ENCODE measurements at places on chromosomes 1 and 21.

DNA sequence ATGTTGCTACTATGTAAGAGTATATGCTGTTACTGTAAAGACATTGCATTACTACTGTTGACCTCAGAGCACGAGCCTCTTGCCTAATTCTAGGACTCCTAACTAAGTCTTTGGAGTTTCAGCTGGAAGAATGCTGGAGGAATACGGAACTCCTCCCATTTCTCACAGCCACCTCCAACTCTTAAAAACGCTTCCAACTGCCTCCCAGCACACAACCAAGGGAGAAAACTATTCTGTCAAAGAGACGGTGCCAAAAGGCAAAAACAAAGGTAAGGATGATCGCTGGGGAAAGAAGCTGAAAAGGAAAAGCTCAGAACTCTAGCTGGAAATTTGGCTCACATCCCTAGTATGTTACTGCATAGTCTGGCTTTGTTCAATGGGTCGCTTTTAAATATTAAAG is at the start of gene FMO2:
Gene FMO2 (plus strand): TSS at position 210 of the 400 bp plus-strand sequence. CDS start 414 bp downstream, outside the sequence.
- DNase-seq, result no peak

DNA sequence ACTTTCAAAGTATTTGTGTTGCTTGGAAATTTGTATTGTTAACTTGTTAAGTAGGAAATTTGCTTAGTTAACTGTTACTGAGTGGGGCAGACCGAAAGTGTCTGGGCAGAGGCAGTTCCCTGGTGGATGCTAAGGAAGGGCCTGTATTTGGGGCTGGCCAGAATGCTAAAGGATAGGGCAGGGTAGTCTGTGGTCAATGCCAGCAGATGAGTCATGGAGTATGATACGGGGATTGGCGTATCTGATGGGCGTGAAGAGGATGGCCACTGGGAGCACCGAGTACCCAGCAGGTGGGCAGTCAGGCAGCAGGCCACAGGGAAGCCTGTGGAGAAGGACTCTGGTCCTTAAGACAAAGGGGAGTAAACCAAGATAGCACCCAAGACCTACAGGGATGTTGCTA is 46.6 kb upstream of the SCAF4 start:
- no peak for DNase-seq

- no peak for DNase-seq
These were observed 28.6 kb downstream of the AK4 start for GRCh38 chr1:65176591-65176990.

DNA sequence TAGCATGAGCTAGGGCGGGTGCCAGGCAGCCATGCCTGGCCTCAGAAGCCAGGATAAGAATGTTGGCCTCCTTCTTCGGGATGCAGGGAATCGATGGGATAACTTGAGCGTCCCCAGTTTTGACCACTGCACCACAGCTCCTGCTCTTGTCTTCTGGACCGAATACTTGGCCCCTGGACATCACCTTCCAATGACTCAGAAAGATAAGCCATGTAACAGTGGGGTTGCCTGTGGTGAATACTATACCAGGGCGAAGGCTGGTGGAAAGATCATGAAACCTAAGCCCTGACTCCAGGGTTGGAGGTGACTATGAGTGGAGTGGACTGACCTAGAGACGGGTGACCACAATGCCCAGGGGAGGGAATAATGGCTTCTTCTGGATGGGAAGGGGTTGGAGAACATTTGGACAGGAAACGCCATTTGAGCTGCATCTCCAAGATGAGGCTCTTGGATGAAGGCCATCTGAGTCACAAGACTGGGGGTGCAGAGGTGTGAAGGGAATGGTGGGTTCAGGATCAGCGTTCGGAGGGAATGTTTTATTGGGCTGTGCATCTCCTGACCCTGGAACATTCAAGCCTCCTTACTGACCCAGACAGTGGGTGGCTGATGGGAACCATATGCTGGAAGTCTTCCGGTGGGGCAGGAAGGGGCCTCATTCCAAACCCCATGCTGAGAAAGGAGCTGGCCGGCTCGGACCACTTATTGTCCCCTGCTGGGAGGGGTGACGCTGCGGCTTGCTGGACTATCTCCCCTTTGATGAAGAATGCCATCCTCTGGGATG is 18.5 kb upstream of the KCNE2 start:
- no peak for DNase-seq

DNA sequence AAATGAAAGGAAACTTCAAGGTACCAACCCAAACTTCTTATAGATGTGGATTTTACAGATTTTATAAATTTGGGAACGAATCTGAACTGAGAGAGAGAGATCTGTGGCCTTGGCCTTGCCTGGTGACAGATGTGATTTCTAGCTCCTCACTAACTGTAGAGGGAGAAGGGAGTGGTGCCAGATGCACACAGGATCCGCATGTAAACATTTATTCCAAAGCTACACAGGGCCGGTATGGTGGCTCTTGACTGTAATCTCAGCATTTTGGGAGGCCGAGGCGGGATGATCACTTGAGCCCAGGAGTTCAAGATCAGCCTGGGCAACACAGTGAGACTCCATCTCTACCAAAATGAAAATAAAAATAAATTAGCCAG is 77.1 kb downstream of the PGBD5 start:
- no peak for DNase-seq

DNA sequence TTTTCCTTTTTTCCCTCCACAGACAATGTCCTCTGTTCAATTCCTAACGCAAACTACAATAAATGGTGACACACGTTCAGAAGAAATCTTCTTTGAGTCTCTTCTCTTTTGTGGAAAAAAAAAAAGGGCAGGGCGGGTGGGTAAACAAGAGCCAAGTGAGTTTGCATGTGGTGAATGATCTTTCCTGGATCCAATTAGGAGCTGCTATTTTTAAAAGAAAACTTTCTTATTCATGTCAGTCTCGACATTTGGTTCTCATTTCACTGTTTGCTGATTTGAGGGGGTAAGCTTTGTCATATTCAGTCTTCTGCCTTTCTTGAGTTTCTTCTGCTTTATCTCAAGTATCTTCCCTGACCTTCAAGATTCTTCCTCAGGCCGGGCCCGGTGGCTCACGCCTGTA is 29.2 kb upstream of the KIF1B start:
- DNase-seq, result no peak

Data from cardiac muscle cell (in vitro differentiated cells and primary cell).